Esophagus squamous epithelium (tissue), 5 donors: ENCODE measurements at places on chromosomes 2 and 18.

DNA sequence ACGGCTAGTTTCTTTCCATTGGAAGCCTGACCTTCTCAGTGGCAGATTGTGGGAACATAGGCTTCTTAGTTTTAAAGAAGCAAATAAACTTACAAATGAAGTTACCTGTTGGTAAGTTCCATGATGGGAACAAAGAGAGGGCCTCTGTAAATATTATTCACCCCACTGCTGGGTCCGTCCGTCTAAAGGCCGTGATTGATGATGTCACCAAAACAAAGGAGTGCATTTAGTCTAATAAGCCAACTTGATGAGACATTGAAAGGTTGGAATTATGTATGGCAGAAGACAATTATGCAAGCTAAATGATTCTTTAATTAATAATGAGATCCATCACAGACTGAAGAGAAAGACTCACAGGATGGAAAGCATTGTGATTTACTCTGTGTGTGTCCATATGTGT, 1091.9 kb upstream of the FANCL start:
- no peak for DNase-seq

- no peak for DNase-seq
Measured at GRCh38 chr2:44247924-44248323, 27.4 kb upstream of the SLC3A1 start.

- no peak for DNase-seq
Measured at GRCh38 chr2:138391946-138392345, 109.6 kb upstream of the SPOPL start.

DNA sequence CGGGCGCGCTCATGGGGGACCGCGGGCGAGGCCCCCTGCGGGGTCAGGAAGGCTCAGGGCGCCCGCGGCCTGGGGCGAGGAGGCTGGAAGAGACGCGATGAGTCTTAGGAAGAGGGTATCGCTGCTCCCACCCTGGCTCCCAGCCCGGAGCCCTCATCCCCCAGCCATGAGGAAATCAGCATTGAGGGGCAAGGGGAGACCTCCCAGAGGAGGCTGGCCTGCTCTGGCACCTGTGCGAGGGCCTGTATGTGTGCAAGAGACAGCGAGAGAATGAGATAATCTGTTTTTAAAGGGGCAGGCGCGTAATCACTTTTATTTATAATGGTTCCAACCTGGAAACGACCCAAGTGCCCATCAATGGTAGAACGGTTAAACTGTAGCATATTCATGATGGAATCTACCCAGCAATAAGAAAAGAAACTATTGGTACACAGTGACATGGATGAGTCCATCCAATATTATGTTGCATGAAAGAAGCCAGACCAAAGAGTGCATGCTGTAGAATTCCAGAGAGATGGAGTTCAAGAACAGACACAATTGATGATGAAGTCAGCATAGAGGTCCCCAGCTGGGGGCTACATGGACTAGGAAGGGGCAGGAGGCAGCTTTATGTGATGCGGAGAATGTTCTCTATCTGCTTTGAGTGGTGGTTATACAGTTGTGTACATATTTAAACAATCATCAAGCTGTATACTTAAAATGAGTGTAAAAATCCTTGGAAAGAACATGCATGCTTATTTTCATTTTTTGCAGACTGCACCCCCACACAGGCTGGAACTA, 14.4 kb downstream of the FBXO41 start:
- no peak for DNase-seq

GRCh38 chr2:238031751-238032150, 29.1 kb upstream of the SCLY start:
- DNase-seq, result no peak

DNA sequence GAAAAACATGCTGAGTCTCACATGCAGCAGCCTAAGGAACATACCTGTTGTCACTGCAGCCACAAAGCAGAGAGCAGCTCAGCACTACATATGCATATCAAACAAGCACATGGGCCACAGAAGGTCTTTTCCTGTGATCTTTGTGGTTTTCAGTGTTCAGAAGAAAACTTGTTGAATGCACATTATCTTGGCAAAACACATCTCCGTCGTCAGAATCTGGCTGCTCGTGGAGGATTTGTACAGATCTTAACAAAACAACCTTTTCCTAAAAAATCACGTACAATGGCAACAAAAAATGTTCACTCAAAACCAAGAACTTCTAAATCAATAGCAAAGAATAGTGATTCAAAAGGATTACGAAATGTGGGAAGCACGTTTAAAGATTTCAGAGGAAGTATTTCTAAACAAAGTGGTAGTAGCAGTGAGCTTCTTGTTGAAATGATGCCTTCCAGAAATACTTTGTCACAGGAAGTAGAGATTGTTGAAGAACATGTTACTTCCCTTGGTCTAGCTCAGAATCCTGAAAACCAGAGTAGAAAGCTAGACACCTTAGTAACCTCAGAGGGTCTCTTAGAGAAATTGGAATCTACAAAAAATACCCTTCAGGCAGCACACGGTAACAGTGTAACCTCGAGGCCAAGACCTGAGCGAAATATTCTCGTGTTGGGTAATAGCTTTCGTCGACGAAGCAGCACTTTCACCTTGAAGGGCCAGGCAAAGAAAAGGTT, 34.1 kb downstream of the ZNF407 start:
- no peak for DNase-seq

DNA sequence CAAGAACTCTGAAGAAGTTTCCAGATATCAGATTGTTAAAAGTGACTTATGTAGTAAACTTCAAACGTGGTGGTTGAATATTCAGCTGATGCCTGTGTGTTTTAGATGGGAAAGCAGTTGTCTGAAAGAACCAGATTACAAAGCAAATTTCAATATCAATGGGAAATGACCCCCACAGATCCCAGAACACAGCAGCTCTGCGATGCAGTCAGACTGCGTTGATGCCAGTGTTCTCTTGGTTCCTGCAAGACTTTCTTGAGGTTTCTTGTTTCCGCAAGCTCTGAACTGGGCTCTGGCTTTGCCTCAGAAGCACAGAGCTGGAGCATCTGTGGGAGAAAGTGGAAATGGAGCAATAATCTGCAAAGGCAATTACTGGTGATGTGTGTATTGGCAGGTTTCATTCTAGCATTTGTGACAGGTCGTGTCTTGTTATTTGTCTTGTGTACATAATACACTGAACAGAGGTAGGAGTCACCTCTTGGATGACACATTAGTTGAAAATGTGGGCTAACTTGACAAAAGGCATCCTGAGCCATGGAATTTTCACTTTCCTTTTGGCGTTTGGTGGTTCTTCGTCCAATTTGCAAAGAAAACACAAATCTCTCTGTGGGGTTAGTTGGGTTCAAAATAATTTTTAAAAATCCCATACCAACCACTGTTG, 10.8 kb upstream of the LYPD6B start:
- no peak for DNase-seq

- DNase-seq, result no peak
Measured at GRCh38 chr18:51614033-51614432, 416.6 kb upstream of the MEX3C start.

DNA sequence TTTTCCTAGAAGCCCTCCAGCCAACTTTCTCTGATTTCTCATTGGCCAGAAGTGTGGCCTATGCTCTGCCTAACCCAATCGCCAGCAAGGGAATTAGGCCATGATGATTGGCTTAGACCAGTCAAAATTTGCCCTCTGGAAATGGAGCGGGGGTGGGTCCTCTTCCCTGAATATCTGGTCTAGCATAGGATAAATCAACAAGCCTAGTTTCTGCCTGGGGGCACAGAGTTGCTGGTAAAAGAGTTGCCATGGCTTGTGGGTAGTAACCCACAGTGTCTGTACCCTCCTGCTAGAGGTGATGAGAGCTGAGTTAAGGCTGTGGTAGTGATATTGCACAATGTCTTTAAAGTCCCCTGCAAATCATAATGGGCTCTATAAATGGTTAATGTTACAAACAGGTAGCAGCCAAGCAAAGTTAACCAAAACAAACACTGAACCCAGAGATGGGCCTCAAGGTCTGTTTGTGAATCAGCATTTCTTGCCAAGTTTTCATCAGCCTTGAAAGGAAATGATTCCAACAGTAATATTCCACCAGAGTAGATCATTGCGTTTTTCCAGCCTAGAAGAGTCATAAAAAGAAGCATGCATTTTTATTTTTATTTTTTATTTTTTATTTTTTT, 19.3 kb downstream of the GALM start:
- no peak for DNase-seq

DNA sequence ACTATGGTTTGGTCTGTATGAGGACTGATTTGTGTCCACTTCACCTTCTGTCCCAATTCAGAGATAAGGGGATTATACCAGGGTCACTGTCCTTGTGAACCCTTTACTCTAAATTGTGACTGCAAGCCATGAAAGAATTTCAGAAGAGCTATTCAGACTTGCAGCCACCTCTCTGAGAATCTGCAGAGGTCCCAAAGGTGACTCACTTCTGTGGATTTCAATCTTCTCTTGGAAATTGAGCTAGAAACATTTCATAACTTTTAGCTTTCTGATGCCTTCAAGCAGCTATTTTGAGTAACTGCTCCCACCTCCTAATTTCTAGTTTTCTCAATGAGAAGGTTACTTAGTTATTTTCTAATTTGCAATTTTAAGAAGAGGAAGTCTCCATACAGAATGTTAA, 1242.4 kb upstream of the ACVR2A start:
- no peak for DNase-seq

- no peak for DNase-seq
Measured at GRCh38 chr2:222613715-222614331, 42.1 kb downstream of the FARSB start.

DNA sequence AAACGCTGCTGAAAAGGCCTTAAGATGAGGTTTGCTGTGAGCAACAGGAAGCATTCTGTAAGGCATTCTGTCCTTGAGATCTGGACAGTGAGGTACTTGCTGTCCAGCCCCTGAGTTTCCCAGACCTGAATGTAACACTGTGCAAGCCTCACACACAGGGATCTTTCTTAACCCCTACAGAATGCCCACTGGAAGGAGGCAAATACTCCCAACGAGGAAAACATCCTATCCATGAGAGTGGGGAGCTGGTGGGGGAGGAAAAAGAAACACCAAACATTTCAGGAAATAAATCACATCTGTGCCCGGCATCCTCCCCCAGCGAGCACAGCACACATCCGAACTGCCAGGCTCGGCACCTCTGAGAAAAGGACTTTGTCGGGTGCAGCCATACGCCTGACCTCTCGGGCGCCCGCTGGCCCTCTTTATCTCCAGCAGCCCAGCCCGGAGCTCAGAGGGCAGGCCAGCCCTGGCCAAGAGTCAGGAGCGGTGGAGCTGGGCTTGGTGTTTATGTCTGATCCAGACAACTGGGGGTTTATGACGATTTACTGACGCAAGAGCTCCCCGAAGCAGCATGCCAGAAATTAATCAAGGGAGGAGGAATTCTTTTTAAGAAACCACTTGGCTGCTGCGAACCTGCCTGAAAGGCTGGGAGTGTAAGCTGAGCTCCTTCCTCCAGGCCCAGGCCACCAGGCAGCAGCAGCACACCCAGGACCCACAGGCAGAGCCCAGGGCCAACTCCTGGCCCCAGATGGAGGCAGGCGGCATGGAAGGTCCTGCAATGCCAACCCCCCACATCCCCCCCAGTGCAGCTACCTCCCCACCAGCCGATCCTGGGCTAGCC, 72.2 kb downstream of the HDAC4 start:
- no peak for DNase-seq

DNA sequence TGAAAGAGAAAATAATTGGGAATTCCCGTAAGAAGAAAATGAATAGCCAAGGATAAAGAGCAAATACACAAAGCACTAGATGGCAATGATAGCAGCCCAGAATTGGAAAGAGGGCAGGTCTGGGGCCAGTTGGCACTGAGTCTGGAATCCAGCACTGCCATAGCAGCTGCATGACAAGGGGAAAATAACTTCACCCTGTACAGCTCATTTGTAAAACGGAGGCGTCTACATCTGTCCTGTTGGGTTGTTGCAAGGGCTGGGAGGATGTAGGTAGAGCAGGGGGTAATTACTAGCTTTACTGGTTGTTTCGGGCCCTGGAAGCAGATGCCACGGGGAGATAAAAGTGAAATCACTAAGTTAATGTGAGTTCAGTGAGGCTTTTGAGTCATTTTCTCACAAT, 110.0 kb upstream of the RASGRP3 start:
- no peak for DNase-seq
